ENCODE measurements at places on chromosomes 4 and X.

GRCh38 chrX:32280489-32280888 is 930.9 kb downstream of the DMD start:
- no peak for DNase-seq

DNA sequence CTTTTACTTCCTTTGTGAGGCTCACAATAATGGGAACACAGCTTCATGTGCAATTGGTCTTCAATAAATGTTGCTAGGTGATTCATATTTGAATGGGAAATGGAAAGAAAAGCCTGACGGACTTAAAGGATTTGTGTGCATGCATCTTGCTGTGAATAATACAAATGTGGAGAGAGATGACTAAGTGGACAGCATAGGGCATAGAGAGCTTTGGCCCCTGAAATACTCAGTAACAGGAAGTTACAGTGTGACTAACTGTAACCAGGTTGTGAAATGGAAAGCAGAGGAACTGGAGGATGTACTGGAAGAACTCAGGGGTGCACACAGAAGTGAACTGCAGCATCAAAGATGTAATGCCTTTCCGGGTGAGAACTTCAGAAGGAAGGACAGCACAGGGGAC is 206.7 kb downstream of the MGST2 start:
- no peak for DNase-seq

GRCh38 chr4:55517526-55518229 is 29.0 kb downstream of the CLOCK start:
- no peak for DNase-seq

DNA sequence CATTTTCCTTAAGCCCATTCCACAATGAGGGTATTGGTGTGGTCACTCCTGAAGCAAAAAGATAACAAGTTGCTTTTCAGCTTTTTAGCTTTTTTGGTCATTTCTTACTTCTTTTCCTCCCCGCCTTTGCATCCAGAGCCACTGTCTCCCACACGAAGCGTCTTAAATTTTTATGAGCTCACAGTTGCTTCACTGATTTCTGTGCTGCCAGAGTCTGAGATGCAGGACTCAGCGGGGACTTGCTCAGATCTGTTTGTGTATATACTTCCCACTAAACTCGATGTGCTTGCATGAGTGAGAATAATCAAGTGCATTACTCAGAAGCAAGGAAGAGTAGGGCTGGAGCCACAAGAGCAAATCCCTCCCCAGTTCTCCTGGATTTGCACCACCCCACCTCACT is 80.2 kb upstream of the FHL1 start:
- no peak for DNase-seq

DNA sequence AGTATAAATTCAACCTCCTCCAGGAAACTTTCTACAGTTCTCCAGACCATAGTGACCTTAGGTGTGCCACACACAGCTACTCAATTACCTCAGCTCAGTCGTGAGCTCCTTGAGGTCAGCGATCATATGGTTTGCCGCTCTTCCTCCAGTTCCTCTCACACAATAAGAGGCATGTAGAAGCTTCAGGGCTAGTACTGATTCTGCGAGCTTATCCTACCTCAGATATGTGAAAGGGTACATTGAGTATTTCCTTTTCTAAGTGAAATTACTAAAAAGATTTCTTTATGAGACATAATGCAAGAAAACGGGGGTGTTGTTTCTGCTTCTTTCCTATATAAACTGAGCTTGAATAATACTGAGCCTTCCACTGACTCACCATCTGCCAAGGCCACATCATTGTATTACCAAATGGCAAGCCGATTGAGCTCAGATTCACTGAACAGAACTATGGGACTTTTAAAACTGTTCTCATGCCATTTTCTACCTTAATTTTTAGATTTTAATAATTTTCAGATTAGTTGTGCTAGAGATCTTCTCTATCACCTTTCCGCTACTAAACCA is 183.1 kb downstream of the HS6ST2 start:
- DNase-seq: no peak

- DNase-seq: no peak
Measured at GRCh38 chr4:153523941-153524386, 57.8 kb downstream of the TMEM131L start.

DNA sequence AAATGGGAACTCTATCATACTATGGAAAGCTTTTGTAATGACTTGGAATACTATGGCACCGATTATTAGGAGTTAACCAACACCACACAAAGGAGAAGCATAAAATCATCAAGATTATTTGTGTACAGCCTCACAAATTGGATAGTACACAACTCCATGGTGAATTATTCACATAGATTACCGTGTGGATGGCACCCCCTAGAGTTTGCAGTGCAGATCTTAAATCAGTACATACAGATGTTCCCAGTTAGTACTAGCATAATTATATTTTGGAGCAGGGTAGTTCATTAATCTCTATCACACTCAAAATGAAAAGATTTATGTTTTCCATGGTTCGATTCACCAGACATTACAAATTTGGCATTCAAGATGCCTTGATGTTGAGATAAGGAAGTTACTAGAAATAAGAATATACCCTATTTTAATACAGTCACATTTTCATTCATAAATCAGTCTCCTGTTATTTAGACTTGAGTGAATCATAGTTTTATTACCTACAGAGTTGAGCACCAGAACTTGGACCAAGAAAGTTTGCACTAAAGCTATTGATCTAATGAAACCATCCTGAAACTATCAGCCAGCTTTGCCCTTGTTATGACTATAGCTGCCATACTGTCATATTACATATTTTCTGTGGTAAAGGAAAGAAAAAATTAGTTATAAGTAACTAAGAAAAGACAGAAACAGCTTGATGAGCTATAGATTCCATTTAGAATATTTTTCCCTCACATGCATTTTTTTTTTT is 531.8 kb downstream of the GLUD2 start:
- DNase-seq: peak; percentile 2

DNA sequence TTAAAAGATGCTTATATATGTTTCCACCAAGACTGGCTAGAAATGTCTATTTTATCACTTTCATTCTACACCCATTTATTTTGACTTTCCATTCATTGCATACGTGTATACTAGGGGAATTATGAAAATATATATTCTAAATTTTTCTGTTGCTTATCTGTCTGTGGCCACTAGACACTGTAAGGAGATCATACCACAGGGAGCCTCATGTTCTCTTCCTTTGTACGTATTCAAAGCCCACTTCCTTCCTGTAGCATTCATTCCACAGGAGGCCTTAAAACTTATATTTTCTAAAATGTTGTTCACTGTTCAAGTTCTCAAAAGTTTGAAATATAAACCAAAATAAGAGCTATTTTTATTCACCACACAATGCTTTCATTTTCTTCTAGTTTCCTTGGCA is 1848.9 kb upstream of the TENM3 start:
- DNase-seq: no peak

DNA sequence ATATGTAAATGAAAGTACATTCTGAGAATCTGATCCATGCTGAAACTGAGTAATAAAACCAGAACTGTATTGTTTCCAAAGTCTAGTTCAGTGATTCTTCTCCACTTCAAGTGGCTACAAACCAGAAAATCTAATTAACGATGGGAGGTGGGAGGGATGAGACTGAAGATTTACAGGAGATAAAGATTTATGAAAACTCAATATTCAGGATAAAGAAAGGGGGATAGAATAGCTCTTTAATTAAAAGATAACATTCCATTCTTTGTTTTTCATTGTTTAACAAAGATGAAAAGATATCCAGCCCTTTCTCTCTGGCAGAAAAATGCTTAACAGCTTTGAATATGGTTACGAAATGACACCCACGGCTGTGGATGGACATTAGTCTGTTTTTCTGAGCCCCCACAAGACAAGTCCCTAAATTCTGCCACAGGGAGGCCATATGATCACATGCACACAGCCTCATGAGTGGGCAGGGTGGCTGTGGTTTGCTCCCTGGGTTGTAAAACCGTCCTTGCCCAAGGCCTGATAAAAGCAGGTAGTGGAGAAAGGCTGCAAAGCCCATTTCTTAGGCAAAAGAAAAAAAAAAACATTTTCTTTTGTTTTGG is 36.4 kb downstream of the TMEM150C start:
- DNase-seq: no peak

- no peak for DNase-seq
Measured at GRCh38 chr4:8276358-8277240, 7.0 kb downstream of the HTRA3 start.

GRCh38 chr4:110184140-110184790 is 14.2 kb downstream of the ELOVL6 start:
- no peak for DNase-seq

DNA sequence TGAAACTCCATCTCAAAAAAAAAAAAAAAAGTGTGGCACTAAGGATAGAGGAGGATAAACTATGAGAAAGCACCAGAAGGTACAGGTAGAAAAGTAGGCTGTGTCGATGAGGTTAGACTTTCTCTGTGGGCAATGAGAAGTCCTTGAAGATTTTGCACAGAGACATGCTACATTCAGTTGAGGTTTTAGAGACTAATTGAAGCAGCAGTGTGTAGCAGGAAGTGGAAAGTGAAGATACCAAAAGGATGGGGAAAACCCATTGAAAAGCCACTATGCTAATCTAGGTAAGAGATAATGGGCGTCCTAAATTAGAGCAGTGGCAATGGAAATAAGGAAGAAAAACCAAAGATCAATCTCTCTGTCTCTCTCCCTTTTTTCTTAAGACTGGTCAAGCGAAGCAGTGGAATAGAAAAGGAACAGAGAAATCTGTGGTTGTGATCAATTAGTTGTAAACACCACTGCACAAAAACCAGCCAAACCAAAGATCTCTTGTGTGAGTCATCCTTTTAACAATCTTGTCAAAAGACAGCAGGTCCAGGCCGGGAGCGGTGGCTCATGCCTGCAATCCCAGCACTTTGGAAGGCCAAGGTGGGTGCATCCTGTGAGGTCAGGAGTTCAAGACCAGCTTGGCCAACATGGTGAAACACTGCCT is 3.5 kb downstream of the SPINK2 start:
- no peak for DNase-seq

DNA sequence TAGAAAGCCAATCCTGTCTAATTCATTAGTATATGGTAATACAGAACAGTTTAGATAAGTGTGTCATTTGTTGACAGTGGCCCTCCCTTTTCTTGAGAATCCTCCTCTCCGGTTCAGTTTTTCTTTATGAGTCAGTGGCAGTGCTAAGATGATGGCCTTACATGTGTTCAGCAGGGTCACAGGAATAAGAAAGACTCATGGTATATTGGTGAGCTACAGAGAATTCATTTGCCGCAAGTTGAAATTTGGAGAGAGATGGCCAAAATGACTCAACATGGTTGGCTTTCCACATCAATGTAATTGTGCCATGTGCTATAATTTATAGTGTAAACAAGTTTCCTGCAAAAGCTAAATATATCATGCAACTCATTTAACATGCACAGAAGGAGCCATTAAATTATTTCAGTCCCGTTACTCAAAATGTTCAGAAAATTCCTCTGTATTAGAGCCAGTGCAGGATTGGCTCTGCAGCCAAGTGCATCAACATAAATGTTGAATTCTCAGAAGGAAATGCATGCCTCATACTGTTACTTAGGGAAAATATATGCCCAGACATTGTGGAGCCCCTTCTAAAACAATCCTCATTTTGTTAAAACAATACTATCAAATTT is 374.3 kb downstream of the AFF2 start:
- no peak for DNase-seq

- no peak for DNase-seq
Measured at GRCh38 chrX:116290359-116290758, 119.8 kb downstream of the AGTR2 start.

- no peak for DNase-seq
Measured at GRCh38 chr4:169098969-169099690, 89.1 kb upstream of the CBR4 start.

GRCh38 chr4:122360754-122361153 is 18.1 kb upstream of the ADAD1 start:
- no peak for DNase-seq

GRCh38 chr4:189802884-189803283 is 137.8 kb upstream of the FRG1 start:
- DNase-seq: no peak

DNA sequence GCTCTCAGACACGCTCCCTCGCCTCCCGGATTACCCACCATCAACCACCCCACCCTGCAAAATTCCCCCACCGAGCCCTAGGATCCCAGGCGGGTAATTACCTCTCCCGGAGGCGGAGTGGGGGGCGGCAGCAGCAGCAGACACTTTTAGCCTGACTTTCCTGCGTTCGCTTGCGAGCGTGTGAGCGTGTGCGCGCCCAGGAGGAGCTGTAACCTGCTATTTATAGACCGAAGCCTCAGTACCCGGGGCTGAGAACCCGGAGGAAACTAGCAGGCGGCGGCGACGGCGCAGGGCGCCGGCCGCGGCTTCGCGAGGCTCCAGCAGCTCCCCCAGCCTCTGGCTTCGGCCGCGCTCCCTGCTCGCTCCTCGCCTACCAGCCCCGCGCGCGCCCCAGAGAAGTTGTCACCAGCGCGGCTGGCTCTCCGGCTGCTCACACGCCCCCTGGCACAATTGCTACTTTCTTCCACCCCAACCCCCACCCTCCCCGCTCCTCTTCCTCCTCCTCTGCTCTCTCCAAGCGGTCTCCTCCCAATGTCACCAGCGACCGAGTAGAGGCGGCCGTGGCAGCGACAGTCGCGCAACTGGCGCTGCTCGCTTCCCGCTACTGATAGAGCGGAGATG is at the start of gene INPP4B:
Gene INPP4B (minus strand): TSS at position 194 of the 621 bp plus-strand sequence.
- DNase-seq: no peak

GRCh38 chr4:77219266-77219665 is 62.3 kb downstream of the CCNG2 start:
- no peak for DNase-seq

DNA sequence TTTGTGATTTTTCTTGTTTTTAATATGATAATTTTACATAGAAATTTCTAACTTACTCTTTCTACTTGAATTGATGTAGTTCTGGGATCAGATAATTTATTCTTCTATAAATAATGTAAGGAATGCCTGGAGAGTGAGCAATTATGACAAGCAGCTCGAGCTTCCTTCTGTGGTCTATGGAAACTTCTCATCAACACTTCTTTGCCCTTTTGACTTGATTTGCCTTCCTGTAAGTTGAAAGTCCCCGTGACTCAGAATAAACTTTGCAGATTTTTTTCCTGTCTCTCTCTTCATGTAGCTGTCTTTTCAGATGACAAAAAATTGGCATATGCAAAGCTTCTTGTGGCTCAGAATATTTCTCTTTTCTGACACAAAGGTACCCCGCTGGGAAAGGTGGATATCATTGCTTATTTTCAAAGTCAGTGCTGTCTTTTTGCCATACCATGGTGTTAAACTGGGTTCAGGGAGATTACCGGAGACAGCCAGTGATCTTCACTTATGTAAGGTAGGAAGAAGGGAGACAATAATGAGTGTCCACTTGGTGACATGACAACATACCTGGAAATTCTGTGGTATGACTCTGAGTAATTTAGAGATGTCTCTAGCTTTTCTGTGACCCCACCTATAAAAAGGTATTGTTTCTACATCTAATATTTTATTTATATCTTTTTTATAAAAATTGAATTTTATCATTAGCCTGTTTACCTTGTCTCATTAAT is 278.6 kb upstream of the GNPDA2 start:
- DNase-seq: no peak

DNA sequence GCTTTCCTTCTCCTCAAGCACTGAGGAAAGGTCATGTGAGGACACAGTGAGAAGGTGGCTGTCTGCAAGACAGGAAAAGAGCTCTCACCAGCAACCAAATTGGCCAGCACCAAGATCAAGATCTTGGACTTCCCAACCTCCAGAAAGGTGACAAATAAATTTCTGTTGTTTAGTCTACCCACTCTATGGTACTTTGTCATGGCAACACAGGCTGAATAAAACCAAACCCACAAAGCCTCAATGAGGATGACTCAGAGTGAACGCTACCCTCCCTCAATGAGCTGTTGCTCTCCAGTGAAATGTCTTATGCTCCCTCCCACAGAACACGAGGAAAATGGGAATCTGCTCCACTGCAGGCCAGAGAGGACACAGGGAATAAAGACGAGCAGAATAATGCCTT is 244.1 kb downstream of the RAB28 start:
- no peak for DNase-seq

GRCh38 chrX:31266203-31267076 is 194.6 kb upstream of the FTHL17 start:
- DNase-seq: no peak

Data from stimulated activated CD8-positive, alpha-beta memory T cell treated with anti-CD3 and anti-CD28 coated beads, Interleukin-7, amount 100 ng/mL, for 48 hours (primary cell).